Ammon's horn (tissue), 1 donor: ENCODE measurements at places on chromosomes 12 and 14.

DNA sequence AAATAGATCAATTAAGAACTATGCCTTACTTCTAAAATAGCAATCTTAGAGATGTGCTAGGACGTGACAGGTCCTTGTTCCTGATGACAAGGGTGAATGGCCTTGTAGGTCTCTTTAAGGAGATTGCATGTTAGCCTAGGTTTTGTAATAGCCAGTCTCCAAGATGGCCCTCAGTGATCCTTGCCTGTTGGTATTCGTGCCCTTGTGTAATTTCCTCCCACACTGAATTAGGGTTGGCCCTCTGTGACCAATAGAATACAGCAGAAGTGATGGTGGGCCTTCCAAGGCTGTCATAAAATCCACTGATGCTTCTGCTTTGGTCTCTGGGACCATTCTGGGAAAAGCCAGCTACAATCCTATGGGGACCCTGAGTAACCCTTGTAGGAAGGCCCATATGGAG is 38.2 kb upstream of the SNX6 start:
- DNase-seq: no peak

GRCh38 chr12:3313066-3313465 is 177.9 kb upstream of the PRMT8 start:
- DNase-seq: peak; percentile 58

GRCh38 chr14:92510972-92511371 is 2.6 kb upstream of the RIN3 start:
- no peak for DNase-seq

DNA sequence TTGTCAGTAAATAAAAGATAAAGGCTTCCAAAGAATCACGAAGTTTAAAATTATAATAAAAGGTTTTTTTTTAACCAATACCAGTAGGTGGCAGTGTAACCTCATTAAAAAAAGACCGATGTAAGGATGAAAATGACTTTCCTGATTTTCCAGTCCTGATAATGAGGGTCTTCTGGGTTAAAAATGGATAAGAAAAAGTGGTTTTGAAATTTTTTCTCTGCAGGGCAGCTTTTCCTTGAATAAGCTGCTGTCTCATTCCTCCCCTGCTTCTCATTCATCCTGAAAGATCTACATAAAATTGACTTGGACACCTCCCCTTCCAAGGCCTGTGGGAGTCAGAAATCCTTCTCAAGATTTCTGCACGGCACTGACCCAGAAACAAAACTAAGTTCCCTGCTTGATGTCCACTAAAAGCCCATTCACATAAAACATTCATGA is 58.9 kb upstream of the FBXO33 start:
- DNase-seq: peak; percentile 30

DNA sequence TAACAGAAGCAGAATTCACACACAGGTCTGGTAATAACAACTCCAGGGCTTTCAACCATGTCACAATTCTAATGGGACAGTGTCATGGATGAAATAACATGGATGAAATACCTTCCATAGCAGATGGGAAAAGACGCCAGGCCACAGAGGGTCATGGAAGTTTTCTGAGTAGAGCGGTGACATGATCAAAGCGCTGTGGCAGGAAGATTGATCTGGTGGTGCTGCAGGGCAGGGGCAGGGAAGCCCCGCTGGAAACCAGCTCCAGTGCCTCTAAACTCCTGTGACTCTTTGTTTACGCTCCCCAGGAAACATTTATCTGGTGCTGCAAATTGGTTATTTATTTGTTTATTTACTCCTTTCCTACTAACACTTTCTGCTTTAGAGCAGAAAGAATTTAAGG is 108.3 kb upstream of the HMGA2 start:
- DNase-seq: no peak

- no peak for DNase-seq
Measured at GRCh38 chr14:54354096-54354495, 42.7 kb upstream of the CDKN3 start.

- DNase-seq: no peak
Measured at GRCh38 chr12:131218026-131218922, 264.6 kb downstream of the ADGRD1 start.

DNA sequence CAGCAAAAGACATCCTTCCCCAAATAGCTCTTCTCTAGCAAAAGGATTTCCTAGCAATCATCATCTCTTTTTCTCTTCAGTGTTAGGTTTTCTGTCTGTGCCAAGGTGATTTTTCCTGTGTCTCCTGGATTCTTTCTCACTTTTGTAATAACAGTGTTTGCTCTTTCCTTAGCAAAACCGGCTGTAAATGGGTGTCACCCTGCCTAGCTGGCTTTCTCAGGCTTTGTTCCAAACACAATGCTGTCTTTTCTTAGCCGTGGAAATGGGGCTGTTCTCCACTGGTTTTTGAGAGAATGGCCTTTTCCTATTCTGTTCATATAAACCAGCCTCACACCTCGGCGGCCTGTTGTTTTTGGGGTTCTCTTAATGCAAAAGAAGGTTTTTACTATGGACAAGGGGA is 21.9 kb downstream of the JDP2 start:
- no peak for DNase-seq
